ENCODE measurements at places on chromosomes 7 and 10.

- peak; percentile 63 for DNase-seq
These were observed 4.4 kb upstream of the MNX1 start for GRCh38 chr7:157014635-157015555.

DNA sequence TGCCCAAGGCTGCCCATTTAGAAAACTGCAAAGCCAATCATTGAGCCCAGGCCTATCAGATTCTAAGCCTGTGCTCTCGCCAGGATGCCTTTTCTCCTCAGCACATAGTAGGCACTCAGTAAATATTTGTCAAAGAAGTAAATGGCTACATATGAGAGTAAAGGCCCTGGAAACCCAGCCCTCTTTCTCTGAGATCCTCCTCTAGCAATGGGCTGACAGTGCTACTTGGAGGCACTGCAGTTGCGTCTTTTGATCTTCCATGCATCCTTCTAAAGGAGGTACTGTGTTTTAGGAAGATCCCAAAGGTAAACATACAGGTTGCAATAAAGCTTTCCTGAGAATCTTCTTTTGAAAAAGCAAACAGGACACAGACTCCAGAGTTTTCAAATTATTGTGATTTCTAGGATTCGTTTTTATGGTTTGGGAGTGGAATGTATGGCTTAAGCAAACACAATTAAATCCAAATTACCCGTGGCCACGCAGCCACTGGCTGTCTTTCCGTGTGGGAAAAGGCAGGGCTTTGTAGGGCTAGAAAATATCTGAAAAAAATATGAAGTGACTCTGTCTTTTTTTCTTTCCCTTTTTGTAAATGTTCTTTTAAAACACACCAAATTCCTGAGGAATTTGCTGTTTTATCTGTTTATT, 151.3 kb upstream of the BMPER start:
- no peak for DNase-seq

GRCh38 chr10:63515002-63515763, 6.0 kb upstream of the REEP3 start:
- peak; percentile 97 for DNase-seq

GRCh38 chr10:130817674-130818073, 493.8 kb downstream of the TCERG1L start:
- no peak for DNase-seq

DNA sequence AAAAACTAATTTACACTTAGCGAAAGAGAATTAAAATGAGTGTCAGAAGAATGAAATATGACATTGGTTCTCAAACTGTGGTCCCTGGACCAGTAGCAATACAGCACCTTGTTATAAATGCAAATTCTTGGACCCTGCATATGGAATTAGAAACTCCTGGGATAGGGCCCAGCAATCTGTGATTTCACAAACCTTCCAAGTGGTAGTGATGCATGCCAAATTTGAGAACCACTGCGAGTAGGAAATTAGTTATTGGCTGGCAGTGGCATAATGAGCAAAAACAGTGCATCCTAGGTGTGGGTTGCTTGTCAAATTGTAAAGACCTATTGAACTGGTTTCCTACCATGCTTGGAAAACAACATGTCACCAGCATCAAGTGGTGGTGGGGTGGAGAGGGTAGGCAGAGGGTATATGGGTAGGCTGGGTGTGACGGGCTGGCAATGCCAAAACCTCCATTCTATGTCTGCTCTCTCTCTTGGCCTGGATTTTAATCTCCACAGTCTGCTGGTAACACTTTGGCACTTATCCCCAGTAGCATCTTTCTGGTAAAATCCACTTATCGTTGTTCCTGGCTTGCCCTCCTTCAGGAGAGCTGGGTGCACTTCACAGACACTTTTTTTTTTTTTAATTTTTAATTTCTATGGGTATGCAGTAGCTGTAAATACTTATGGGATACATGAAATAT, 50.0 kb downstream of the ZNF22 start:
- no peak for DNase-seq

DNA sequence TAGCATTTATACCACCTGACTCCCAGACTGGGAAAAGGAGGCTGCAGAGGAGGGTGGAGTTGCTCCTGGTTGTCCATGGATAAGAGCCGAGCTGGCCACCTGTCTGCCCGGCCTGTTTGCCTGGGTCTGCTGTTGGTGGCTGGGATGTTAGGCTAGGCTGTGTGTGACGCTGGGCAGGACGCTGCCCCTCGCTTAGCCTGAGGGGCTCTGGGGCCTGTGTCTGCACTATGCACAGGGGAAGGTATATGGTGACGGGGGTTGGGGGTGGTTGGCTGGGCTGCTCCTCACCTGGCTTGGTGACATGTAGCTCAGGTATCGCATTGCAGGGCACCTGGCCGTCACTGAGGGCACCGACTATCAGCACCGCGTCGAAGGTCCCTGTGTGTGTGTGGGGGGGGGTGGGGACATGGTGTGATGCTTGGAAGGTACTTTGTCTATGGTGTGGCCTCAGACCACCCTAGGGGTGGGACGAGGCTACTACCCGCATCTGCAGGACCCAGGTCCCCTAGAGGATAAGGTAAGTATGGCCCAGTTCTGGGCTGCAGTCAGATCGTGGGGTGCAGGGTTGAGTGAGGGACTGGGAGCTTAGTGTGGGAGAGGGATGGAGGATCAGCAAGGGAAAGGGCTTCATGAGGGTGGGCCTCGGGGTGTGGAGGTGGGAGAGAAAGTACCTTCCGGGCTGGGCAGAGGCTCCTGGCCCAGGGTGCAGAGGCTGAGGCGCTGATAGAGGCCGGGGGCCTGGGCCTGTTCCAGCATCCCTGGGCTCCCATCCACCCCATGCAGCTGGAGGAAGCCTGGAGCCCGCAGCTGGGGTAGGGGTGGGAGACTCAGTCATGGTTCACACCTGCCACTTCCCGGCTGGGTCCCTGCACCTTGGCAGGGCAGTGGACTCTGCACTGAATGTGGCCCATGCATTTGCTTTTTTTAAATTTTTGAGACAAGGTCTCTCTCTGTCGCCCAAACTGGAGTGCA, 2.3 kb downstream of the METTL27 start:
- peak; percentile 76 for DNase-seq

GRCh38 chr7:27248427-27248806, 5.8 kb downstream of the EVX1 start:
- no peak for DNase-seq

DNA sequence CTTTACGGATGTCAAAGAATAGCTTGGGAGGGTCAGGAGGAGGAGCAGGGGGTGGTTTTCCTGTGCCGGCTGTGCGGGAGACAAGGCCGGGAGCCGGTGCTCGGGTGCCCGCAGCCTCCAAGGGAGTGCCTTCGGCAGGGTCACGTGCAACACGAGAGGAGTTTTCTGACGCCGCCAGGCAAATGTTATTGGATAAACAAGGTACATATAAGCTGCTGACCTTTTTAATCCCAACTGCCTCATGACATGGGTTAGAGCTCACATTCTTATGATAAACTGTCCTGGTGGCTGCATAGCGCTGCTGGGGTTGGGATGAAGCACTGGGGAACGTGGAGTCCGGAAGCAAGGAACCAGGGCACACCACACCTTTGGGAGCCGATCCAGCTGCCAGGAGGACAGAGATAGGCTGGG, 124.8 kb upstream of the PDLIM1 start:
- DNase-seq, result peak; percentile 36

DNA sequence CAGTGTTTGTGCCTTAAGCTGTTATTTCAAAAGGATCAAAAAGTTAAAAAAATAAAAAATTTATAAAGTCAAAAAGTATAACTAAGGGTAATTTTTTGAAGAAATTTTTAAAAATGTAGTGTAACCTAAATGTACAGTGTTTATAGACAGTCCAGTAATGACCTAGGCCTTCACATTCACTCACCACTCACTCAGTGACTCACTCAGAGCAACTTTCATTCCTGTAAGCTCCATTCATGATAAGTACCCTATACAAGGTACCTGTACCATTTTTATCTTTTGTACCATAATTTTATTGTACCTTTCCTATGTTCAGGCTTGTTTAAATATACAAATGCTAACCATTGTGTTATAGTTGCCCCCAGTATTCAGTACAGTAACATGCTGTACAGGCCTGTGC, 21.5 kb downstream of the DNAJC9 start:
- no peak for DNase-seq

DNA sequence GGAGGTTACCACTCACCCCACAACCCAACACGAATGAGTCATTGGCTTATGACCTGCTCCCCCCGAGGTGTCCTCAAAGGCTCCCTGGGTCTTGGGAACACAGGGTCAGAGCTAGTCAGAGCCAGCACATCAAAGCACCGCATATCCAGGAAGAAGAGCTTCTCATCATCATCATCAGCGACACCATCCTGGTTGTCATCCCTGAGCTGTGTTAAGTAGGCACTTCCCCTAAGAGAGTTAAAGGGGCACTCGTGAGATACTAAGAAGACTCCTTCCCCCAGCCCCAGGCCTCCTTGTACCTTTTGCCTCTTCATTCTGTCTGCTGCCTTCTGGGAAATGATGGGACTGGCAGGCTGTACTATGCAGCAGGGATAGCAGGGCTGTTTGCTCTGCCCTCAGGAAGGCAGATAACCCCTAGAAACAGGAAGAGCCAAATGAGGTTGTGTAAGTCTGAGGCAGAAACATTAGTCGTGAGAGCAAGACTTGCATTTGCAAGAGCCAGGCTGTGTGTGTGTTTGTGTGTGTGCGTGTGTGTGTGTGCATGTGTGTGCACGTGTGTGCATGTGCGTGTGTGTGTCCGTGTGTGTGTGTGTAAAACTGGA, 11.1 kb upstream of the CPA1 start:
- DNase-seq, result no peak
